ENCODE measurements at places on chromosomes 4 and X. TPM values are rescaled to one million over a fixed set of nuclear protein-coding genes. Genes with fewer than 3 reads are reported as not detected.

FAM47A gene
- not detected for total RNA-seq

PLXNB3 gene
- total RNA-seq: 2.2 TPM

CACNA1F gene
- not detected for total RNA-seq

AR gene
- 0.74 TPM for total RNA-seq

FAM114A1 gene
- 8.4 TPM for total RNA-seq

All from temporal lobe (tissue), 4 donors.